M059J (cell line): ENCODE measurements at places on chromosomes 7 and 10. TPM values are rescaled to one million over a fixed set of nuclear protein-coding genes. Genes with fewer than 3 reads are reported as not detected.

The VAX1 gene
- not detected in 2 replicates for total RNA-seq

The GPR22 gene
- total RNA-seq = not detected in 2 replicates

The NOS3 gene
- total RNA-seq = not detected in 2 replicates

The PODXL gene
- total RNA-seq = 27.2 and 50.6 TPM in 2 replicates

The TUBAL3 gene
- not detected in 2 replicates for total RNA-seq

The LRRD1 gene
- not detected in 2 replicates for total RNA-seq

The TLX1 gene
- total RNA-seq = not detected in 2 replicates

The NKX1-2 gene
- total RNA-seq = 0.02 and 0.30 TPM in 2 replicates

The BLNK gene
- total RNA-seq = not detected in 2 replicates

The CDC14C gene
- 0.07 and 0.10 TPM in 2 replicates for total RNA-seq

The ARHGAP22 gene
- 11.5 and 18.9 TPM in 2 replicates for total RNA-seq

The ADAM12 gene
- 43.4 and 76.1 TPM in 2 replicates for total RNA-seq

The LRRC17 gene
- total RNA-seq = 84.3 and 108 TPM in 2 replicates

The SFTPA1 gene
- total RNA-seq = not detected in 2 replicates

The LRRC4 gene
- 0.39 TPM in 1 of 2 replicates, not detected in the other for total RNA-seq

The PAX2 gene
- 0.30 TPM in 1 of 2 replicates, not detected in the other for total RNA-seq

The SPDYE1 gene
- not detected in 2 replicates for total RNA-seq

The CTAGE6 gene
- not detected in 2 replicates for total RNA-seq

The VWA2 gene
- total RNA-seq = not detected in 2 replicates

The LIPJ gene
- not detected in 2 replicates for total RNA-seq

The CDH23 gene
- not detected in 2 replicates for total RNA-seq
